ENCODE measurements at places on chromosomes 2 and 18. TPM values are rescaled to one million over a fixed set of nuclear protein-coding genes. Genes with fewer than 3 reads are reported as not detected.

GRCh38 chr18:75086494-75087034 lies 122.4 kb downstream of the PTGR3 start:
- DNase-seq = no peak

- DNase-seq = no peak
Measured at GRCh38 chr2:221431477-221431876, 140.6 kb downstream of the EPHA4 start.

- DNase-seq = no peak
Measured at GRCh38 chr2:224976629-224977525, 65.4 kb downstream of the DOCK10 start.

- DNase-seq = peak; percentile 82
Measured at GRCh38 chr2:102061962-102062795, 70.4 kb downstream of the IL1R2 start.

- DNase-seq = no peak
Measured at GRCh38 chr2:189536830-189537229, 43.8 kb downstream of the SLC40A1 start.

GRCh38 chr2:140481136-140481535 lies 1649.7 kb downstream of the LRP1B start:
- DNase-seq = no peak

DNA sequence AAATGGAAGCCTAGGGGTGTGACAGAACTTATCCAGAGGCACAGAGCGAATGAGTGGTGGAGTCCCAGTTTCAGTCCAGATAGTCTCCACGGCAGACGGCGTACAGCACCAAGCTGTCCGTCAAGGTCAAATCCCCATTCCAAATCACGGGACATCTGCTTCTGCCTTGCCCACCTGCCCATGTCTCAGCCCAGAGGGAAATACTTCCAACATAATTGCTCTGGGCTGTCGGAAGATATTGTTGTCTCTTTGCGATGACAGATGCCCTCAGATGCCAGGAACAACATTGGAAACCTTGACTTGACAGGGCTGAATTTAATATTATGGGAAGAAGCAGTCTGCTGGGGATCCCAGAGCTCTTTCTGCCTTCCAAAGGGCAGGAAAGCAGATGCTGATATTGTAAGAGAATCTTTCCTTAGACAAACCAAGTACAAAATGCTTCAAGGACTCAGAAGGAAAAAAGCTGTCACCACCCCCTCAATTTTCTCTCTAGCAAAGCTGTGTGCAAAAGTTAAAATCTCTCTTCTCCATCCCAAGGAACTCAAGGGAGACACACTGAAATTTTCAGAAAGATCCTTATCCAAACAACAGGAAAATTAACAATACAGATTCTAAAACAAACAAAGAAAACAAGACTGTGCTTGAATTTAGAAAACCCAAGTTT lies 364.0 kb downstream of the LRATD1 start:
- DNase-seq = no peak

DNA sequence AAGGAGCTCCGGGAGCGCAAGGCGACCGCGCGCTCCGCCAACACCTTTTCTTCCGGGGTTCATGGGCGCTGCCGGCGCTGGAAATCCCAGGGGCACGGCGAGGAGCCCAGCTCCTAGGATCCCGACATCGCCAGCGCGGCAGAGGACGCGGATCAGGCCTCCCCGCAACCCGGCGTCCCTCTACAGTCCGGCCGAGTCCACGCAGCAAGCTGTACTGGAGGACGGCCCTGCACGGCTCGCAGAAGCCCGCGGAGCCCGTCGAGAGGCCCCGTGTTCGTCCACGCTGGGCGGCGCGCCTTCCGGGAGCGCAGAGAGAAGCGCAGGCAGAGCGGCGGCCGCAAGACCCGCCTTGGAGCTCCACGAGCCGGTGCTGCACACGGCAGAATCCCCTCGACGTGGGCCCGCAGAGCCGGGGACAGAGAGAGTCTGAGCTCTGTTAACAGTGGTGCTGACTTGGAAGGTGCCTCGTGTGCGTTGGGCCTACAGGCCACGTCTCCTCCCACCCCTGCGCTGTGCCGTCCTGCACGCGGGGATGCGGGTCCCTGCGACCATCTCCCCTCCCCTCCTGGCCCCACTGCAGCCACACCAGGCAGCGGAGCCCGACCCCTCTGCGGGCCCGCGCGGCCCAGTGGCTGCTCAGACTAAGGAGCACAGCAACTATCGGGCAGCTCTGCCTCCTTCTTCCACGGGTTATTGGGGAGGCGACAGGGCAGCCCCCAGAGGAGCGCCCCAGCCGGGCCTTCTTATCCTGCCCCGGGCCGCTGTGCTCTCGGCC lies 28.1 kb upstream of the PTPN2 start:
- DNase-seq = no peak

- DNase-seq = no peak
Measured at GRCh38 chr2:40420478-40420877, 31.4 kb downstream of the SLC8A1 start.

DNA sequence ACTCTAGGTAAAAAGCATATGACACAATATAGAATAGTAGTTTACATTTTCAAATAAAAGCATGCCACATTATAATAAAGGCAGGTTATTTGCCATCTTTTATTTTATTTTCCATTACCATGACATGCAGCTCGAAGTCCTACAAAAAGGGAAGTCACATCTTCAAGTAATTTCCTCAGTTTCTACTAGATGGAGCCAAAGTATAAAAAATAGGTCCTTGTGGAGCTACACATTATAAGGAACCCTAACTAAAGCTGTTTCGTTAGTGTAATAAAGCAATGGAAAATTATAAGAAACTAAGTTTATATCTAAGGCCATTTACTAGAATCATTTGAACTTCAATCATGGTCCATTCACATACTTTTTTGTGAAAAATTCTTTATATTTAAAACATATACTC lies 674.5 kb downstream of the KCNJ3 start:
- no peak for DNase-seq

GRCh38 chr2:6814869-6815268 lies 50.8 kb downstream of the CMPK2 start:
- DNase-seq = peak; percentile 10

- no peak for DNase-seq
Measured at GRCh38 chr2:192953116-192953515, 758.4 kb upstream of the TMEFF2 start.

- no peak for DNase-seq
Measured at GRCh38 chr2:236745420-236746210, 176.0 kb downstream of the ACKR3 start.

DNA sequence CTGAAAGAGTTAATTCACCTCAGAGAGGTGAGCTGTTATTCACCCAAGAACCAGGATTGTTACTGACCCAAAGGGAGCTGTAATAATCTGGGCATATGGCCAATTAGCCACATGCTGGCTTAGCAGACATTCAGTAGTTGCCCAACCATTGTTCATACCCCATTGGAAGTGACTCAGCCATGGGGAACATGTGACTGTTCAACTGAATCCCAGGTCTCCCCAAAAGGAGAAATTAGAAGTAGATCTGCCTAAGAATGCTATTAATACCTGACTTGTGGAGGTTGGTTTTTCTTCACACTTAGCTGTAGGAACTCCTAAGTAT lies 272.6 kb upstream of the UBE2E3 start:
- DNase-seq = no peak

GRCh38 chr2:74498500-74499266 lies 720 bp downstream of the LBX2 start:
- no peak for DNase-seq

- no peak for DNase-seq
Measured at GRCh38 chr2:146997488-146997887, 847.3 kb upstream of the ACVR2A start.

- DNase-seq = no peak
Measured at GRCh38 chr2:102082571-102083392, 59.8 kb upstream of the IL1R1 start.

Gene TSGA10
- 2.5 TPM for polyA plus RNA-seq

Gene DES
- polyA plus RNA-seq = 9,146 TPM

Gene POTEC
- not detected for polyA plus RNA-seq

Gene CD8A
- polyA plus RNA-seq = 1.1 TPM

Gene HOXD13
- not detected for polyA plus RNA-seq

Gene GCG
- polyA plus RNA-seq = not detected
